ENCODE measurements at places on chromosomes 2 and 18.

- DNase-seq = peak; percentile 69
These were observed 6.1 kb upstream of the LBH start for GRCh38 chr2:30225131-30225762.

- no peak for DNase-seq
These were observed 419.3 kb upstream of the ACVR2A start for GRCh38 chr2:147425437-147426029.

- DNase-seq = no peak
These were observed 235.4 kb upstream of the SLC14A2 start for GRCh38 chr18:45379903-45380302.

DNA sequence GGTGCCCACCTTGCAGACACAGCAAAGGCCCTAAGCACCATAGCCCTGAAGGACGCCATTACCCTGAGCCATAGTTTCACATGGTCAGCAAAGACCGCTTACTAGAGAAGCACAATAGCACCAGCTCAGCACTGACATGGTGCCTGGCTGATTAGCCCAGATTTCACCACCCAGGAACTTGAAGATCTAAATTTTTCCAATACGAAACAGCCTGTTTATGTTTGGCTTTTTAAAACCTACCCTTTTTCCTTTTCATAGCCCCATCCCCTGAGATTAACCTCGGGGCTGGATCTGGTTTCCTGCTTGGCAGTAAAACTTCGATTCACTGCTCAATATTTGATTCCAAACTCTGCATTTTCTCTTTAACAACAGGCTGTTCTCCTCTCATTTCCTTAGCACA, 158.5 kb upstream of the PID1 start:
- DNase-seq = no peak

DNA sequence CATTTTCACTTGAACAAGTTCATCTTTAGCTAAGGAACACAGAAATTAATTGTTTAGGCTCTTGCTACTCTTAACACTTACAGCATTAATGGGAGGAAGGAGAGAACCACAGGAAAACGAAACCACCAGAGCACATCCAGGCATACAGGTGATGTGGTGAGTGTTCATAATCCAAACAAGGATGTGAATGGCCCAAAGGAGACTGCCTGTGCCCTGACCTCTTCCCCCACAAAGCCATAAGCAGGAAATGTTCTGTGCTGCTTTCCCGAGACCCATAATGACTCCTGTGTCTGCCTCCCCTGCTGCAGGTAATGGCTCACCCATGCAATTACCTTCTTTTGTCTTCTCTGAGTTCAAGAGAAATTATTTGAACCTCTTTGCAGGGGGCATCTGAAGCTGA, 295.9 kb upstream of the LINC00305 start:
- DNase-seq = no peak

- DNase-seq = no peak
These were observed 126.6 kb downstream of the ZNF532 start for GRCh38 chr18:58991167-58991798.

DNA sequence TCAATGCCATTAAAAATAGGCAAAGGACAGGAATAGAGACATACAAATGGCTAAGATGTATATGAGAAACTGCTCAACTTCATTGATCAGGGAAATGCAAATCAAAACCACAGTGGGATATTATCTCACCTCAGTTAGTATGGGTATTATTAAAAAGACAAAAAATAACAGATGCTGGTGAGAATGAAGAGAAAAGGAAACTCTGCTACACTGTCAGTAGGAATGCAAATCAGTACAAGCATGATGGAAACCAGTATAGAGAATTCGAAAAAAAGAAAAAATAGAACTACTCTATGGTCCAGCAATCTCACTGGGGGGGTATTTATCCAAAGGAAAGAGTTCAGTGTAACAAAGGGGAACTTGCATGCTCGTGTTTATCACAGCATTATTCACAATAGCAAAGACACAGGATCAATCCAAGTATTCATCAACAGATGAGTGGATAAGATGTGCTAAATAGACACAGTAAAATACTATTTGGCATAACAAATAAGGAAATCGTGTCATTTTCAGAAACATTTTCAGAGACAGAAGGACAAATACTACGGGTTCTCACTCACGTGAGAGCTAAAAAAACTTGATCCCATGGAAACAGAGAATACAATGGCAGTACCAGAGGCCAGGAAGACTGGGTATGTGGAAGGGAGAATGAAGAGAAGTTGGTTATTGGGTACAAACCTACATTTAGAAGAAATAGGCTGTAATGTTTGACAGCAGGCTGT, 60.6 kb downstream of the CCDC74A start:
- no peak for DNase-seq

GRCh38 chr2:159762075-159762474, 35.9 kb downstream of the CD302 start:
- no peak for DNase-seq

GRCh38 chr2:14256890-14257289, 375.6 kb upstream of the LRATD1 start:
- no peak for DNase-seq

GRCh38 chr2:43276266-43276941, 50.0 kb upstream of the ZFP36L2 start:
- DNase-seq = no peak

DNA sequence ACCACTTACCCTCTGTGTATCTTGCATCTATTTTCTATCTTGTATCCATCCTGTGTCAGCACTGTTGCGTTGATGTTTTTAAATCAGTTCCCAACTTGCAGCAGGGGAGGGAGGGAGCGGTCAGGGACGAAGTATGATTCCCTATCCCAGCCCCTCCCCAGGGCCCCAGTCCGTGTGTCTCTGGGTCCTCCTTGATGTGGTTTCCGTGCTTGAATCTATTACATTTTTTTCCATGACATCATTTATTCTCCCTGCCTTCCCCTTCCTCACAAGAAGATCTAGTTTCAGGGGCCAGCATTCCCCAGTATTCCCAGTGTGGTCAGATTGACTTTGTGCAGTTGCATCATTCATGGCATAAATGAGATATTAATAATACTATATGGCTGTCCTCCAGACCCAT, 479.3 kb downstream of the PTPRM start:
- no peak for DNase-seq

- no peak for DNase-seq
These were observed 5.1 kb downstream of the TIMM21 start for GRCh38 chr18:74153377-74153776.

- no peak for DNase-seq
These were observed 73.3 kb upstream of the MCFD2 start for GRCh38 chr2:46988733-46989481.

DNA sequence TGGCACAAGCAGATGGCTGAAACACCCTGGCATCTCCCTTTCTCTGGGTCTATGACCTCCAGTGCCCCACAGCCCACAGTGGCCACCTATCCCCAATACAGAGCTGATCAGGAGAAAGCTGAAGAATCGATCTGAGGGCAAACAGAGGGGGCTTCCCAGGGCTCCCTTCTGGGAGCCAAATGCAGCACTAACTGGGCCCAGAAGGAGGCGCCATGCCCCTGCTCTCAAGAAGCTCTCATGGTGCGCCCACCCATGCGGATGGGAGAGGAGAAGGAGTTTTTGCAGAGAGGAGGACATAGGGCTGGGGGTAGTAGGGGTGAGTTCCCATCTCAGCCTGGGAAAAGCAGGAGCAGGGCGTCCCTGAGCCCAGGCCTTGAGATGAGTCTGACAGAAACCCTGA, 787.3 kb upstream of the RAB6C start:
- DNase-seq = no peak

GRCh38 chr2:228845162-228845925, 425.7 kb downstream of the PID1 start:
- DNase-seq = no peak

DNA sequence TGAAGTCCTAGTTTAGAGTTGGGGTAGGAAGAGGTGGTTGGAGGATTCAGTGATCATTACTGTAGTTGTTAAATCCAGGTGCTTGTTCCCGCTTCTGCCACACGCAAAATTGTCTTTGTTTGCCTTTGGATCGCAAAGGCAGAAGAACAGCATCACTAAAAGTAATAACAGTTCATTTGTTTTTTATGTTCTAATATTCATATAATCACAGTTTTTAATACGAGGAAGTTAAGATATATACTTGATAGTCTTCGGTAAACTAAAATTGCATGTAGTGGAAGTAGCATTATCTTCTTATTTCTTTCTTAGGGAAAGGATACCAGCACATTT, 365 bp downstream of the NDUFB3 start:
- DNase-seq = no peak

GRCh38 chr2:168705534-168706470, 96.6 kb upstream of the NOSTRIN start:
- DNase-seq = no peak

DNA sequence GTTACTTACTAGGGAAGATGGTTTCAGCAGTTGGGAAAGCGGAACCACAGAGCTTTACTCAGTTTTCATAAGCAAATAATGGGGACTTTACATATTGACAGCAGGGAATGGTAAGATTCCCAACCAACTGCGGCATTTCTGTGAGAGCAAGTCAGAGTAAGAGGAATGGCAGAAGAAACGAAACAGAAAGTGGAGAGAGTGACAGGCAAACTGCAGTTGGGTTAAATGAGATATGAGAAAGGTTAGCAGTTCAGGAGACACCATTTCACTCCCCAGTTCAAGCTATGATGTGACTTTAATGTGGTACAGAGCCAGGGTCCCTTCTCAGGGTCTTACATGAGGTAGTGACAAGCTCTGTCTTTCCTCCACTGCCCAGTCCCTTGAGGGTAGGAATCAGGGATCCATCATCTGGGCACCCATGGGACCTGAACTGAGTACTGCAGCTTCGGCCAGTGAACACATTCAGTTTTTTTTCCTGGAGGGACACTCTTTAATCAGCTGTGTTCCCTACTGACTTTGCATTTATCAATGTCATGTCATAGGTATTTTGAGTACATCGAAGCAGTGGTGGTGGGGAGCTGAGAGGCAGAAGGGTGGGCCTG, 33.0 kb upstream of the GREB1 start:
- no peak for DNase-seq

DNA sequence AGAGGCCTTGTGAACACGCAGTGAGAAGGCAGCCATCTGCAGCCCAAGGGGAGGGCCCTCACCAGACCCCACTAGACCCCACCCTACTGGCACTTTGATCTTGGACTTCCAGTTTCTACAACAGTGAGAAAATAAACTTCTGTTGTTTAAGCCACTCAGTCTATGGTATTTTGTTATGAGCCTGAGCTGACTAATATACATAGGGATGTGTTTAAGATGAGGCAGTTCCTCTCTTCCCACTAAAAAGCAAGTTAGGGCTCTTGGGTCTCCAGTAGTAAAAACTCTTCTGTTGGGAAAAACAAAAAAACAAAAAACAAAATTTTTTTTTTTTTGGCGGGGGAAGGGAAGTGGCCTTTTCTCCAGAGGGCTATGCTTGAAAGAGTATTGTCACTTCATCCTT, 233.2 kb upstream of the SMAD7 start:
- no peak for DNase-seq

GRCh38 chr2:35887146-35887545, 468.4 kb upstream of the CRIM1 start:
- no peak for DNase-seq

DNA sequence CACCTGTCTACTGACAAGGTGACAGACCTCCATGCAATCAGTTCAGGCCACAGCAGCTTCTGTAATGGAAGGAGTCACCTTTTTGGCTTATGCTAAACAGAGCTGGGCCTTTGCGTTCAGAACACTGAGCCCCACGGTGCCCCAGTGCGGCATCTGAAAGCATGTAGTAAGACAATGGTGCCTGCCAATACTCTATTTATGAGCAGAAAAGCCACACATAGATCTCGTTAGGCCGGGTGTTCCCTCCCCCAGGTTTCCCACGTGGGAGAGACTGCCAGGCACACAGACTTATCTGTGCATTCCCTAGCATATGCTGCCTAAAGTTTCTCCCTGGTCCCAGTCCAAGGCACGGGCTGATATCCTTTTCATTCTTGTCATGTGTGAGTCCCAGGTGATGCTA, 150.9 kb downstream of the ACTR3 start:
- no peak for DNase-seq

DNA sequence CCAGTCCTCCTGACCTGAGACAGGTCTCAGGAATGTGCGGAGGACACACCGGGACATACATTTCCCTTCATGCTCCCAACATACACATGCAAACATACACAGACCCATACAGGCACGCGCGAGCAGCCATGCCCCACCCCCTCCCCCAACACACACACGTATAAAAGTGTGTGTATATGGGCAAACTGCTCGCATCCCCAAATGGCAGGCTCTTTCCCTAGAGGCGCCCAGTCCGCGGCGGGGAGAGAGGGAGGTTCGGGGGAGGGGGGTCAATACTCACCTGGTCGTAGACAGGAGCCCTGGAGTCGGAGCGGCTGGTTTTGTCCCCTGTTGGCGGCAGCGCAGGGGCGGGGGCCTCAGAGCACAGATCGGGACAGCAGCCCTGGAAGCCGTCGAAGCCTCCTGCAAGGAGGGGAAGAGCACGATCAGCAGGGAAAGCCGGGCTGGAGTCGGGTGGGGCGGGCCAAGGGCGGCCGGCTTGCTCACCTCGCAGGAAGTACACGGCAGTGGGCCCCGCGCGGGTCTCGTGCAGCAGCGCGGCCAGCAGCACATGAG, 682 bp downstream of the DUSP2 start:
- peak; percentile 42 for DNase-seq

DNA sequence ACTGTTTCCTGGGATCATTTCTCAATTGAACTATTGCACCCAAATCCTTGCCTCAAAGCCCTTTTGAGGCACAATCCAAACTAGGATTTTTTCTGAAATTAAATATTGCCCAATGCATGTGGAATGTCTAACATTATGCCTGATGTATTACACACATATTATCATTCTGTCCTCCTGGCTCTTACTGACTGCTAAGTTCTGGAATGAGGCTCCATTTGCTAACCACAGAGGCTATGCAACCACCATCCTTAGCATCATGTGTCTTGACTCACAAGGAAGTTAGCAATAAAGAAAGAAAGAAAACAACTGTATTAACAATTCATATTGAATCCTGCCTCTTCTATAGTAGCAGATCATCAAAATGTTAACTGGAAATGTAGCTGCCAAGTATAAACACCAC, 1142.7 kb downstream of the CNTNAP5 start:
- no peak for DNase-seq
